Right atrium auricular region (tissue), 2 donors: ENCODE measurements at places on chromosomes 3 and 15.

- DNase-seq = peak; percentile 97
Observed at GRCh38 chr15:39472621-39473297, 108.1 kb upstream of the THBS1 start.

GRCh38 chr3:8768364-8769087, 887 bp downstream of the OXTR start:
- DNase-seq = no peak

DNA sequence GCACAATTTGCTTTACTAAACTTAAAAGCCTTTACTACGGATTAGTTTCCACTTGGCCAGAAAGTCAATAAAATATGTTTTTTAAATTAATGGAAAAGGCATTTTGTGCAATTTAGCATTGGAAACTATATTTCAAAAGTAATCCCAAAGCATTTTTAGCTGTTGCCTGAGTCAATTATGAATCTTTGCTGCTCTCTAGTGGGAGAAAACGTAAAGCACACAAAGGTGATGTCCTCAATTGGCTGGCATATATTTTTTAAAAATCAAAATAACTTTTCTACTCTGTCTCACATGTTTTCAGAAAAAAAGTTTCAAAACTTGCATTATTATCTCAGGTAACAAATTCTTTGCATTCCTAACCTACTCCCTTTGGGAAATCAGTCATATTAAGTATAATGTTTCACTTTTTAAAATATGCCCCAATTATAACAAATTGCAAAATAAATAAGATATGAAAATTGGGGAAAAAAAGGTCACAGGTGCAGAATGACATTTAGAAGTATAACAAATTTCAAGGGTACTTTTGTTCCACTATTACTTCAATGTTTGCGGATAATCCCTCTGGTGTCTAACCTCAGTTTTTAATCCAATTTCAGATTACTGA, 47.2 kb upstream of the TEX55 start:
- DNase-seq = no peak

DNA sequence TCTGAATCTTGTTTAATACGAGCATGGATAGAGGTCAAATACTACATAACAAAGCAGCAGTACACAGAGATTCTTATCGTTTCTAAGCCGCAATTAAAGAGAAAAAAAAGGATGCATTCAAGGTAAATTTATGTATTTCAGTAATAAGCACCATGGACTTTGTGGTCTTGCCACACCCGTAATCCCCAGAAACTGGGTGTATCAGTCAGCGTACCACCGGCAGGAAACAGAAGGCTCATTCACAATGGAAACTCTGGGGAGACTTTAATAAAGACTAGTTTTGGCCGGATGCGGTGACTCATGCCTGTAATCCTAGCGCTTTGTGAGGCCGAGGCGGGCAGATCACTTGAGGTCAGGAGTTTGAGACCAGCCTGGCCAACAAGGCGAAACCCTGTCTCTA, 81.9 kb upstream of the ZNF280D start:
- DNase-seq = no peak

DNA sequence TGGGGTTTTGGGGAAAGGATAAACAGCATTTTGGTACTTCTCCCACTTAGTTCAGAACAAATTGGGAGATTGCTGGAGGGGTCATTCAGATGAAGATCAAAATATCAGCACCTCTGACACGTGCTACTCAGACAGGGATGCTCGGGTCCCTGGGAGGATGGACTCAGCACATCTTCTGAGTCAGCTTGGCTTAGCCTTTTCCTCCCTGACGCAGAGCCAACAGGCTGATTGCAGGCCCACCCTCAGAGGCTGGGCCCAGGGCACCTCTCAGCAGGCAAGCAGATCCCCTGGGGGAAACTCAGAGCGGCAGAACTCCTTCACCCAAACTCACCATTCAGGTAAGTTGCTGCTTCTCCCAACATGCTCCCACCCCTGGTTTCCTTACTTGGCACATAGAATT, 304.9 kb downstream of the TLE3 start:
- peak; percentile 57 for DNase-seq

- DNase-seq = no peak
Observed at GRCh38 chr3:58349792-58350626, 17.3 kb downstream of the PXK start.

GRCh38 chr3:32820971-32821685, 3.3 kb downstream of the TRIM71 start:
- no peak for DNase-seq

GRCh38 chr3:14818804-14819500, at the start of gene FGD5:
Gene FGD5, plus strand, starts transcription at chr3:14818962. Its CDS starts 110 bp downstream, at chr3:14819072.
- no peak for DNase-seq

DNA sequence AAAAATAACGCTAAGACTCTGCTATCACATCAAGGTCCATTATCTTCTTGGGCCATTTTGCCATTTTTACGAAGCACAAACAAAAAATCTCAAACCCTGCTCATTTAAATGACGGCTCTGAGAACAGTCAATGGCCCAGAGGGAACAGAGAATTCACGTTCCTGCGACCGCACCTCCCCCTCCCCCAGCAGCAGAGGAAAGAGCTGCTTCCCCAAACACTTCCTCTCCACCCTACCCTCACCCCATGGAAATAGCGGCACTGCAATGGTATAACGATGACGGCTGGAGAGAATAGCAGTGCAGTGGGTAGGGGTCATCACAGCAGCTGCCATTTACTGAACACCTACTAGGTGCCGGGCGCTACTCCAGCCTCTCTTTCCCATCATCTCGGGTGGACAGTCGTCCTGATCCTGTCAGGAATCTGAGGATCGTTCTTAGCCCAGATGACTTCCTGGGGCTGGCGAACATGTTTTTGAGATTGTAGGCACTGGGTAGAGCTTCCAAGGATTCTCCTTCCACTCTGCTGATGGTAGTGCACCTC, 113.3 kb downstream of the IQSEC1 start:
- no peak for DNase-seq

DNA sequence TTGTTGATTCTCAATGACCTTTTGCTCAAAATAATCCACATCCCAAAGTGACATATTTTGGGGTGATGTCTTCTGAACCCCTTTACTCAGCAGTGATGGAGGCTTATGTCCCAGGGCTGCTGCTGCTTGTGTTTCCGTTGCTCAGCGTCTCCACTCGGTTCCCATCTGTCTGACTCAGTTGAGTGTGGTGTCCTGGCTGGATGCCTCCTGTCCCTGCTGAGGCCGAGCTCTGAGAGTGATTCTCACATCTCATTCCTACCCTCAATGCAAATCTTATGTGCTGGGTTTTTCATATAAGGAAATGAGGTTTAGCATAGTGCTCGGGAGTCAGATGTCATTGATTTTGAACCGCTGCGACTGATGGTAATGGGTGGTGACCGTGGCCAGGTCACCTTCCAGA, 247.4 kb downstream of the GABRG3 start:
- DNase-seq = peak; percentile 36

DNA sequence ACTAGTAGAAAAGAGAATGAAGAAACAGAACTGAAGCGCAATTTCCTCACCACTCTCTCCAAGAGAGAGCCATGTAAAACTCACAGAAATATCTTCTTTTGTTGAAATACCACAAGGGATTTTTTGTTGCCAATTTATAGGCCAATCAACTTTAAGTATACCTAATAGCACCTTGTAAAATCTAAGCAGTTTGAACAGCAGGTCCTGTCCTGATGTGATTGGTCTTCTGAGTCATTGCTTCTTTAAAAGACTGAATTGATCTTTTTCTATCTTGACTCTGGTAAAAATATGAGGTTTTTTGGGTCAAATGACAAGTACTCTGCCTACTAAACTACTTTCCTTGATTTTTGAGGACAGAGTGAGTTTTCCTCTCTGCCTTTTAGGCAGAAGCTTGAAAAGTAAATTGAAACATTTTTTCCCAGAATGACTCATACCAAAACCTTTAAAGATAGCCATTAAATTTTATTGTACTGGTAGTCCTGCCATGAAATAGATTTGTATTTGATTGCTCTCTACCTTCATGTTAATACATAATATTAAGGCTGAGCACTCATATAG, 343.9 kb upstream of the CBLB start:
- DNase-seq = no peak

DNA sequence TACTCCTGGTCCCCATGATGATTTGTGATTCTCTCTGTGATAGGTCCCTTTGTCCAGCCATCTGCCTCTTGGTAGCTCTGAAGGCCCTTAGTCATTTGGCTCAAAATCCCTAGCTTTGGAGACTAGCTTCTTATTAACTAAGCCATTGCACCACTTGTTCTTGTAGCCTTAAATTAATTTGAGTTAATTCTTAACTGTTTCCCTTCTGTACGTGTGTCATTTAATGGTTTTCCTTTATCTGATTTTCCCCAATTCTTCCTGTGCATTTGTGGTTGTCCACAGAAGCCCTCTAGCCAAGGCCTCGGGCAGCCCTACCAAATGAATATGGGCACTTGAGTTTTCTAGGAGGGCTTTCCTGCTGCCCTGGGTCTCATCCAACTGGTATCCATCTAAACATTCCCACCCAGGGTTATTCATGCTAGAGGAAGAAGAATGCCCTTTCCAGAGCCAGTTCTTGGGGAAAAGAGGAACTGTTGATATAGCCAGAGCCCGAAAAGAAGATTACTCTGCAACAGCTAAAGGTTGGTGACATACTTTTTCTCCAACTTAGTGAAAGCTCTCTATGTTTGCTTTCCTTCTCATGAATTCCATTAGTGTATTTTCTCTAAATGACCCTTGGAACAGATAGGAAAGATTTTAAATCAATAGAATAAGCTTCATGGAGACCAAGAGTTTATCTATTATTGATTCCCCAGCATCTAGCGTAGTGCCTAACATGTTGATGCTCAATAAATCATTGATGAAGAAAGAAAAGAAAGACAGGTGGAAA, 44.2 kb upstream of the ZBTB38 start:
- DNase-seq = no peak

DNA sequence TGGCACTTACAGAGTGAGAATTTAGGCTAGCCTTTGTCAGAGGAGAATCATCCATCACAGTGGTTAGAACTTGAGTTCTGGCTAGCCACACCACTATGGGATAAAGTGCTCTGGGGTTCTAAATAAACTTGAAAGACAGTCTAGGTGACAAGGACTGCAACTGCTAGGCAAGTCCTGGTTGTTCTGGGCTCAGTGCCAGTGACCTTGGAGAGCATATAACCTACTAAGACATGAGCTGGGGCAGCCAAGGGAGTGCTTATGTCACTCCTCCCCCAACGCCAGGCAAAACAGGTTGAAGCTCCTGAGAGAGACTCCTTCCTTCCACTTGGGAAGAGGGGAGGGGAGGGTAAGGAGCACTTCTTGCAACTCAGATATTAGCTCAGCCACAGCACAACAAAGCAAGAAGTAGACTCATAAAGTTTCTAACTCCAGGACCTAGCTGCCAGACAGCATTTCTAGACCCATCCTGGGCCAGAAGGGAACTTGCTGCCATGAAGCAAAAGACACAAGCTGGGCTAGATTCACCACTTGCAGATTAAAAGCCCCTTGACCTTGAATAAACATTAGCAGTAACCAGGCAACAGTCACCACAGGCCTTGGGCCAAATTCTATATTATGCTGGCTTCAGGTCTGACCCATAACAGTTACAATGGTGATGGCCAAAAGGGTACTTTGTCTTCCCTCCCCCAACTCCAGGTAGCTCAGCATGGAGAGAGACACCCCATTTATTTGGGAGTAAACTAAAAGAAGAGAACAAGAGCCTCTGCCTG, 963.7 kb downstream of the PLOD2 start:
- no peak for DNase-seq

- DNase-seq = no peak
Observed at GRCh38 chr3:177715980-177716379, 518.7 kb upstream of the TBL1XR1 start.

GRCh38 chr3:117035745-117036144, 326.2 kb downstream of the TUSC7 start:
- DNase-seq = no peak

- DNase-seq = no peak
Observed at GRCh38 chr3:119236756-119237155, 3.9 kb downstream of the B4GALT4 start.

- peak; percentile 63 for DNase-seq
Observed at GRCh38 chr15:41967506-41968206, 4.7 kb downstream of the EHD4 start.
